Lung (tissue), 17 donors: ENCODE measurements at places on chromosomes 5 and 9. TPM values are rescaled to one million over a fixed set of nuclear protein-coding genes. Genes with fewer than 3 reads are reported as not detected.

DNA sequence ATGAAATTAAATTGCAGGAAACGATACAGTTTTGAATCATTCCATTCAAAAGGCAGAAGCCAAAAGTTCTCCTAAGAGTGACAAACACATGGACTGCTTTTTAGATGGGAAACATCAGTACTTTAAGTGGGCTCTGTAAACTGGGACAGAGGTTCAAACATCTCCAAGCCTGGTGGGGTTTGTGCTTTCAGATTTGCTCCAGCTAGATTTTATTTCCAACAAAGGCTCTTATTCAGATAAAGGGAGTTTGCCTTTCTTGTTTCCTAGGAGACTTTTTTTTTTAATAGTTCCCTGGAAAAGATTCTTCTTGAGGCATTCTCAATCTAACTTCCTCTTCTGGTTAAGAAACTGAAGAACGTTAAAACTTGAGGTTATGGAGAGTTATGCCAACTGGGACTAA lies 277.6 kb downstream of the TMEM38B start:
- DNase-seq = no peak

DNA sequence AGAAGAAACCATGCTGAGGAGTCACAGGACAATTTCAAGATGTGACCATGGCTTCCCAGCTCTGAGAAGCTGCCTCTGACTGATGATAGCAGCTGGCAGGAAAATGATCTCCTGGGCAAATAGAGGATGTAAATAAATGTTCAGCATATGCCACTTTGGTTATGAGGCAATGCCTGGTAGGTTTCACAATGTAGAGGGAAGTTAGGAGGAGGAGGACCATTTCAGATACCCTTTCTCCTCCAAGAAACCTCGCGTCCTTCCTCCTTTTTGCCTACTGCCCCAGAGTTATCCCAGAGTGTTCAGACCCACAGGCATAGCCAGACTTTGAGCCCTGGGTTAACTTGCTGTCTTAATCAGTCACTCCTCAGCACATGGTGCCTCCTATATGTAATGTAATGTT lies 541.6 kb upstream of the DAP start:
- no peak for DNase-seq

DNA sequence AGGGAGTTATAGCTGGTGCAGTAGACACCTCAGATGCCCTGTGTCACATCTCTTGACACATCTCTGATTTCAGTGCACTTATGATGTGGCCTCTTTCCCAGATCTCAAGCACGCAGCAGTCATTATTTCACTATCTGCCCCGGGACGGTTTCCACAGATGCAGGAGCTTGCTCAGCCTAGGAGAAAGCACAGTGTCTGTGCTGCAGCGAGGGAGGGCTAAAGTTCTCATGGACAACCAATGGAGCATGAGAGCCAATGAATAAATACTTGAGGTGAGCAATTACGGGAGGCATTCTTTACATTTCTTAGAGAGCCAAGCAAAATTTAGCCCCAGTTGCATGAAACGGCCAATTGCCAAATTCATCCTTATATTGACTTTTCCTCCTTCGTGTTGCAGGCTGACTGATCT lies 7.4 kb upstream of the MOB3B start:
- no peak for DNase-seq

DNA sequence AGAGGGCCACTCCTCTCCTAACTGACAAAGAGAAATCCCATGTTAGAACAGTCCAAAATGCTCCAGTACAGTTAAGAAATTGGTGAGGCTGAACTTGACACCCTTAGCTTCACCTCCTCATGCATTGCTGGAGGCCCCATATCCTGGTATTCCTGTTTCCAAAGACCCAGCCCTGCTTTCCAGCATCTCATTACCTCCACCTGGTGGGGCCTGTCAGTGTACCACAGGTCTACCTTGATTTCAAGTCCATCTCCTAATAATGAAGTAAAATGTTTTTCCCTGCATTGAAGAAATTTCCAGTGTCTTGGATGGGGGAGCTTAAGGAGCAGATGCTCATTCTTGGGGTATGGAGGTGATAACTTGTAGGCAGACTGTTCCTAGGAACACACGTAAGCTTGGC lies 70.6 kb upstream of the S1PR3 start:
- no peak for DNase-seq

DNA sequence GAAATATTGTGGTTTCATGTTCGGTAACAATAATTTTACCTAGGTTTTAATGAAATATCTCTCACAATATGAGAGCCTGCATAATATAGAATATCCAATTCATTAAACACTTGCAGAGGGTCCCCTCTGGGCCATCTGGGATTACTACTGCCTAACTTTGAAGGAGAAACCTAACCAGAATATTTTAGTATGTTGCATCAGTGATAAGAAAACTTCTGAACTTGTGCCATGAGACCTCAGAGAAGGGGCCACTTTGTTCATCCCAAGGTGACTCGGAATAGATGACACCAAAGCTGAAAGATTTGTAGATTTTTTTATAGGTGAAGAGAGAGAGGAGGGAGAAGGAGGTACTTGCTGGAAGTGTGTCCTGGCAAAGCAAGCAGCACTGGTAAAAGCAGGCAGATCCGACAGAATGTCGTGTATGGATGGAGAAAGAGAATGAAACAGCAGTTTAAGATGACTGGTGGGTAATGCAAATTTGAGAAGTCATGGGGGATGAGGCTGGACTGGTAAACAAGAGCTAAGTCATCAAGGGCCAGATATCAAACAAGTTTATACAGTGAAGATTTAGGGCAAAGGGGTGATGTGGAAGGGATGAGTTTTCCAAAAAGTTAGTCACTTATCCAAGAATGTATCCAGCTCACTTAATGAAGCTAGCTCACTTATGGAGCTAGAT lies 372.3 kb downstream of the ADGRV1 start:
- no peak for DNase-seq

DNA sequence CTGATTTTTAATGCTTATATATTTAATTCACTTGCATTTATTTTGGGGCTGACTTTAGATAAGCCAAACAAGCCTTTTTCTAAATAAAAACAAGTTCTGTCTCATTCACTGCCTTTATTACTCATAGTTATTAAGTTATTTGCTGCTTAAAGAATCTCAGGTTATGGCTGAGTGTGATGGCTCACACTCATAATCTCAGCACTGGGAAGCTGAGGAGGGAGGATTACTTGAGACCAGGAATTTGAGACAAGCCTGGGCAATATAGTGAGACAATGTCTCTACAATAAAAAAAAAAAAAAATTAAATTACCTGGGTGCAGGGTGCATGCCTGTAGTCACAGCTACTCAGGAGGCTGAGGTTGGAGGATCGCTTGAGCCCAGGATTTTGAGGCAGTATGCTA lies 85.0 kb upstream of the MAN2A1 start:
- DNase-seq = no peak

DNA sequence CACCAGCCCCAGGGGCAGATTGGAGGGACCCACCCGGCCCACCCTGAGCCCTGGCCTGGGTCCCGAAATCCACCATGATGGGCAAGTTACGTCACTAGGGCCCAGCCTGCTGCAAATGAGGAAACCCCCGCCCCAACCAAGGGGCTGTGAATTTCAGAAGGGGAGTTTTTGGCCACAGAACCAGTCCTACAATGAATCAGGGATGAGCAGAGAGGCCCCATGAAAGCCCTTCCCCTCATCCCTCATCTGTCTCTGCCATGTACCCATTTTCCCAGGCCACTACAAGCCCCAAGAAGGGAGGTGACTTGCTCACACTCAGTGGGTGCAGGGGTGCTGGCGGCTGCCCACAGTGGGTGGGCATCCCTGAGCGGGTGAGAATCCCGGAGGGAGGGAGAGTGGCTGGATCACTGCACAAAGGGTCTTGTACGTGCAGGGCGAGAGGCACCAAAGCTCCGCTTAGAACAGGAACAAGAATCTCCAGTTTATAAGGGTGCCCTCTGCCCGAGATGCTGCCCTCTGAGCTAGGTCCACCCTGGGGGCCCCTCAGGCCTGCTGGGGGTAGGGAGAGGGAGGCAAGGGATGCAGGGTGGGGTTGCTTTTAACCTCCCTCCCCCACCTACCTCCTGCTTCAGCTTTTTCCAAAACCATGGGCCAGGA lies 10.4 kb upstream of the TCF7 start:
- DNase-seq = no peak

DNA sequence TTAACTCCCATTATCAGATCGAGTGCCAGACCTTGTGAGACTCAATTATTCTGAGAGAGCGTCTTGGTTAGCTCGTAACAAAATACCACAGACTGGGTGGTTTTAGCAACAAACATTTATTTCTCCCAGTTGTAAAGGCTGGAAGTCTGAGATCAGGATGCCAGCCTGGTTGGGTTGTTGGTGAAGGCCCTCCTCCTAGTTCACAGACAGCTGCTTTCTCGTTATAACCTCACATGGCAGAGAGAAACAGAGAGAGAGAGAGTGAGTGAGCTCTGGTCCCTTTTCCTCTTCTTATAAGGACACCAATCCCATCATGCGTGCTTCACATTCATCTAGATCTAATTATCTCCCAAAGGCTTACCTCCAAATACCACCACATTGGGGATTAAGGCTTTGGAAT lies 114.2 kb upstream of the SLC24A2 start:
- no peak for DNase-seq

DNA sequence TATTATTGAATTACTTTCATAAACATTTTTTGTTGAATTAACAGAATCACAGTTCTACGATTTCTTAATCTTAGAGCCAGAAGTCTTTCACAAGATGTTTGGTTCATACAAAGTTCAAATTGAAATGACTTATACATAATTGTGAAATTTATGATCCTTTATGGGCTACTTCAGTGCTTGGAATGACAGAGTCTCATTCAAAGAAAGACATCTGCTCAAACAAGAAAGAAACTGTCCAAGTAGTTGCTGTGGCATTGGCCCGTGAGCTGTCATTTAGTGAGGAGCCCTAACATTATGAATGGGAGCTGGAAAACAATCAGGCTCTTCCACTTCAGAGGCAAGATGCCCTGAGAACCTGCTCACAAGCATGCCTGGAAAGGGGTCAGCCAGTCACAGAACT lies 63.4 kb downstream of the AUH start:
- DNase-seq = peak; percentile 88

DNA sequence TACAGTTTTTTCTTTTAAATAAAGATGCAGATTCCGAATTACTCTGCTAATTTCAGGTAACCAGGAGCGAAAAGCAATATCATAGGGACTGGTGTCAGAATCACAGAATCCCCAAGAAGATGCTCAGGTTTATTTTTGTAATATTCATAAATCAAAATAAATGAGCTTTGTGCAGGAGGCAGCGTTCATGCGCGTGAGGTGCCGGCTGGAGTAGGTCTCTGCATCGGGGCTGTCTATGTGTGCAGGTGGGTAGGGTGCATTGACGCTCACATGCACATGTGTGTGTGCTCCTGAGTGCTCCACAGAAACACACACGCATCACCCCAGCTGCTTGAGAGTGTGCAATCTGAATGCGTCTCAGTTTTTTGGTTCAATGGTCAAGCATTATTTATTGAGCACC lies 226.4 kb downstream of the PBX3 start:
- no peak for DNase-seq

DNA sequence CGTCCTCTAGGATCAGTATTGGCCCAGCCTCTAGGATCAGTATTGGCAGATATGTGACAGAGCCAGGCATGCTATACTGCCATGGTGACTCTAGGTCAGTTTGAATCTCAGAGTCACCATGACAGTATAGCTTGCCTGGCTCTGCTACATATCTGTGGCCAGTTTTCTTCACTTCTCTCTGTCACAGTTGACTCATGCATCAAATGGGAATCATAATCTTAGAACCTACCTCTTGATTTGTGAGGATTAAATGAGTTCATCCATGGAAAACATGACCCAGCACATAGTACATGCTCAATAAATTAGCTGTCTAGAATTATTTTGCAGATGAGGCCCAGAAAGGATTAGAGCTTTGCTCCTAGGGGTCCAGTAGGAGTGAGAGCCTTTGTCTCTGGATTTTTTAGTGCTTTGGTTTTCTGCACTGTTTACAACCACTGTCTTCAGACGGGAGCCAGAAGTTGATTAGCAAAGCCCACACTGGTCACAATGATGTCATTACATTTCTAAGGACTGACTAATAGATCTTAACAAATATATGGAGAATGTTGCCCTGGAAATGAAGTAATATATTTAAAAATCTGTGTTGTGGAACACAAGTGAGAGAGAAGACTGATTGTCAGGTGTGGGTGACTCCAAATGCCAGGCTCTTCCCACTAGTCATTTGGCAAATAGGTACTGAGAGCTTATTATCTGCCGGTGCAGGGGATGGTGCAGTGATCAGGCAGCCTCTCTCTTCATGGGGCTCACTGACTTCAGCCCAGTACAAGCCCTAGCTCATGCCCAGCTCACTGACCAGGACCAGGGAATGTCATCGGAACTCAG lies 76.0 kb downstream of the COL15A1 start:
- no peak for DNase-seq

DNA sequence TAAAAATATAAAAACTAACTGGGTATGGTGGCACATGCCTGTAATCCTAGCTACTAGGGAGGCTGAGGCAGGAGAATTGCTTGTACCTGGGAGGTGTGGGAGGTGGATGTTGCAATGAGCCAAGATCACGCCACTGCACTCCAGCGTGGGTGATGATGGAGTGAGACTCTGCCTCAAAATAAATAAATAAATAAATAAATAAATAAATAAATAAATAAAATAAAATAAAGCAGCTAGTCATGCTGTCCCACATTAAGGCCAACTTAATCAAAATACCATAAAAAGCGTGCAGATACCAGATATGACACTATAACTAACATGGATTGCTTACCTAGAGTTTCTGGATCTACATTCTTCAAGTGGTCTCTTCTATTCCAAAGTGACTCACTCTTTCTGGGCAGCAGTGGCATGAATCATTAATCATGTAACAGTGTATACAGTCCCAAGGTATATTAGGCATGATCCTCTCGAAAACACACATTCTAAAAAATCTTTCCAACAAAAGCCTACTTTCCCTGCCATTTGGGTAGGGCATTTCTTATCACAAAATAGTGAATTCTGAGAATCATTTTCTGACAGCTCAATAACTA lies 187.1 kb downstream of the ELAVL2 start:
- no peak for DNase-seq

- no peak for DNase-seq
Observed at GRCh38 chr5:647727-648126, 35.6 kb downstream of the CEP72 start.

GRCh38 chr5:14319102-14319501 lies 176.0 kb downstream of the TRIO start:
- no peak for DNase-seq

DNA sequence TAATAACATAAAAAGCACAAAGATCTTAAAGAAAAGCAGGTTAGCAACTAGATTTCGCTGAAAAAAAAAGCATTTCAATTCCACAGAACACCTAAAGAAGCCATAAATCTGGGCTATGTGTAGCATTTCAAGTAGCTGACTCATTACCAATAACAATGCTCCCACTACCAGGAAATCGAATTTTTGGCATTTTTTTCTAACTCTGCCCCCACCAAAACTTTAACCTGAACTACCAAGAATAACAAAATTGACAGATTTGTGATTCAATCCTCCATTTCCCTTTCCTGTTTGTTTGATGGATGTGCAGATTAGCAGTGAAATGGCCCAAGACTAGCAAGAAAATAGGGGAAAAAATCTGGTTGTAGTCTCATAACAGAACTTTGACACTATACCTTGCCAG lies 180.2 kb downstream of the RASEF start:
- no peak for DNase-seq

GRCh38 chr5:180608572-180609310 lies 17.4 kb upstream of the SCGB3A1 start:
- DNase-seq = no peak

GRCh38 chr5:1032011-1032410 lies 23.4 kb downstream of the NKD2 start:
- DNase-seq = no peak

- DNase-seq = no peak
Observed at GRCh38 chr9:104950838-104951237, 22.9 kb upstream of the ABCA1 start.

C9 gene
- polyA plus RNA-seq = not detected

SPINK1 gene
- 20.2 TPM for polyA plus RNA-seq

LAMC3 gene
- polyA plus RNA-seq = 16.1 TPM

ADAMTS6 gene
- 0.45 TPM for polyA plus RNA-seq

FOXI1 gene
- 0.05 TPM for polyA plus RNA-seq
